ENCODE measurements at places on chromosomes 16 and 17. TPM values are rescaled to one million over a fixed set of nuclear protein-coding genes. Genes with fewer than 3 reads are reported as not detected.

The KRTAP9-2 gene
- not detected for total RNA-seq

The HOXB9 gene
- total RNA-seq = not detected

DNA sequence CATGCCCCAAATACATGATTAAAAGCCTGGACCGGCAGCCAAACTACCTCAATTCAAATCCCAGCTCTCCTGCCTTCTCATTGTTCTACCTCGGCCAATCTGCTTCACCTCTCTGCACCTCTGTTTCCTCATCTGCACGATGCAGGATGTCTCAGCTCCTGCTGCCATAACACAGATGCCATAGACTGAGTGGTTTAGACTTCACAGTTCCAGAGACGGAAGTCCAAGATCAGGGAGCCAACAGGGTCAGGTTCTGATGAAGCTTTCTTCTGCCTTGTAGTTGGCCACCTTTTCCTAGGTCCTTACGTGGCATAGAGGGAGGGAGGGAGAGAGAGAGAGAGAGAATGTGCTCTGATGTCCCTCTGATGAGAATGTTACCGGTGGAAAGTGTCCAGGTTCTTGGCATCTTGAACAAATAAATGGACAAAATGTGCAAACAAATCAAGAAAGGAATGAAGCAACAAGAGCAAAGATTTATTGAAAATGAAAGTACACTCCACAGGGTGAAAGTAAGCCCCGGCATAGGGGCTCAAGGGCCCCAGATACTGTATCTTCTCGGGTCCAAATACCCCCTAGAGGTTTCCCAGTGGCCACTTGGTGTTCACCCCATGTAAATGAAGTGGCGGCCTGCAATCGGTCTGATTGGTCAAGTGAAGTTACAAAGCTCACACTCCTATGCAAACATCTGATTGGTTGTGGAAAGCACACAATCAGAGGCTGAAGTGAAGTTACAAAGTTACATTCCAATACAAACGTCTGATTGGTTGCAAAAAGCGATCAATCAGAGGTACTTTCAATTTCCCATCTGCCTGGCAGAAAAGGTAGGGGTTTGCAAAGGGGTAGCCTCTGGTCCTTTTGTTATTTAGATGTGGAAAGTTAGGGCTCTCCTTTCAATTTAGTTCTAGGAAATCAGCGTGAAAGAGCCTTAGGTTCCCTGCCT is 43.3 kb upstream of the ZCCHC14 start:
- DNase-seq = no peak

DNA sequence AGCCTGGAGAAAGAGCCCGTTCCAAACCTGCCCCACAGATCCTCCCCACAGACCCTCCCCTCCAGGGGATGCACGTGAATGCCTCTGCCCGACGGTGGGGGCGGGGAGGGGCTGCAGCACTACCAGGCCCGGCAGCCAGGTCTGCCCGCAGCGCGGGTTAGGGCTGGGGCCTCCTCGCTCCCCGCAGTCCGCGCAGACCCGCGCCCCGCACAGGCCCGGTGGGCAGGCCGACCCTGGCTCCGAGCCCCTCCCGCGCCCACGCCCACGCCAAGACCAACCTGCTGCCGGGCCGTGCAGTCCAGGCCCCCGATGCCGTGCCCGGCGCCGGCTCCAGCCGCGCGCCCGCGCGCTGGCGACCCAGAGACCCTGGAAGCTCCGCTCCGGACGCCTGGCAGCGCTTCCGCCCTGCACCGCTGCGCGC is at the start of gene RPUSD1:
Gene RPUSD1 (minus strand): TSS at position 404 of the 421 bp plus-strand sequence. CDS start 644 bp downstream, outside the sequence.
- DNase-seq = no peak

- DNase-seq = no peak
Measured at GRCh38 chr16:8676160-8676547, 1.7 kb downstream of the ABAT start.
